ENCODE measurements at places on chromosomes 16 and 17.

DNA sequence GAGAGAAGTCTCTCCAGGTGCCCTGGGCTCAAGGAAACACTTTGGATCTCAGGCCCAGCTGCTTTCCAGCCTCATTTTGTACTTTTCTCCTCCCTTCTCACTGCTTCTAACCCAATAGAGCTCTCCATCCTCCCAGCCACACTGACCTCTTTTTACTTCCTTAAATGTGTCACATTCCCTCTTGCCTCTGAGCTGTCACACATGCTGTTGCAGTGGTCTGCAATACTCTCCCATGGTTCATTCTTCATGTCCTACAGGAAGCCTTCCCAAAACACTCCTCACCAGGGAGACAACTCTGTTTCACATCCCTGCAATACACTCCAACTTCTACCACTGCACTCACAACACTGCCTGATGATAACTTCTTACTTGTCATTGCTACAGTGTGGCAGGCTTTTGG is 242.1 kb upstream of the DYNLRB2 start:
- DNase-seq: no peak

DNA sequence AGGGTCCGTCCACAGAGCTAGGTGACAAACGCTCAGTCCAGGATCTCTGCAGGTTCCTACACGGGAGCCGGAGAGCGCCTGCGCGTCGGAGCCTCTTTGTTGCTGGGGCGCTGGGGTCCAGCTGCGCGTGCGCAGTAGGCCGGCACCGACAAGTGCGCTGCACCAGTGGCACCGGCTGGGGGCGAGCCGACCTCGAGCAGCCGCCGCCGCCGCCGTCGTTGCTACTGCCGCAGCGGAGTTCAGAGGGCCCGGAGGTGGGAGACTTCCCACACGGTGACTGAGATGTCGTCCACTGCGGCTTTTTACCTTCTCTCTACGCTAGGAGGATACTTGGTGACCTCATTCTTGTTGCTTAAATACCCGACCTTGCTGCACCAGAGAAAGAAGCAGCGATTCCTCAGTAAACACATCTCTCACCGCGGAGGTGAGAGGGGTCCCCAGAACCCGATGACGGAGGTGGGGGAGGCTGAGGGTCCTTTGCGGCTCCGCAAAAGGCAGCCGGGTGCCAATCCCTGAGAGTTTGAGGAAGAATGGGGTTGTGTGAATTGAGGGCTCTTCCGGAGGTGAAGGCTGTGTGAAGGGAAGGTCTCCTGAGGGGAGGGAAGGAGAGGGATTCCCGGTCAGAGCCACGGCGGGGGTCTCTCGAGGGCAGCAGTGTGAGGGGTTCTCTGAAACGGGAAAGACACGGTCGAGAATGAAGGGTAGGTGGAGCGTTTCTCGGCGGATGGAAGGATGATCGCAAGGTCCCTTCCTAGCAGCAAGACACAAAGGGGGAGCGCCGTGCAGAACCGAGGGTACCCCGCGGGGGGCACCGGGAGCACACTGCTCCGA is at the start of gene GDPD1:
Gene GDPD1 (plus strand): TSS at position 184 of the 831 bp plus-strand sequence. CDS start 99 bp downstream, at position 283.
- peak; percentile 97 for DNase-seq

DNA sequence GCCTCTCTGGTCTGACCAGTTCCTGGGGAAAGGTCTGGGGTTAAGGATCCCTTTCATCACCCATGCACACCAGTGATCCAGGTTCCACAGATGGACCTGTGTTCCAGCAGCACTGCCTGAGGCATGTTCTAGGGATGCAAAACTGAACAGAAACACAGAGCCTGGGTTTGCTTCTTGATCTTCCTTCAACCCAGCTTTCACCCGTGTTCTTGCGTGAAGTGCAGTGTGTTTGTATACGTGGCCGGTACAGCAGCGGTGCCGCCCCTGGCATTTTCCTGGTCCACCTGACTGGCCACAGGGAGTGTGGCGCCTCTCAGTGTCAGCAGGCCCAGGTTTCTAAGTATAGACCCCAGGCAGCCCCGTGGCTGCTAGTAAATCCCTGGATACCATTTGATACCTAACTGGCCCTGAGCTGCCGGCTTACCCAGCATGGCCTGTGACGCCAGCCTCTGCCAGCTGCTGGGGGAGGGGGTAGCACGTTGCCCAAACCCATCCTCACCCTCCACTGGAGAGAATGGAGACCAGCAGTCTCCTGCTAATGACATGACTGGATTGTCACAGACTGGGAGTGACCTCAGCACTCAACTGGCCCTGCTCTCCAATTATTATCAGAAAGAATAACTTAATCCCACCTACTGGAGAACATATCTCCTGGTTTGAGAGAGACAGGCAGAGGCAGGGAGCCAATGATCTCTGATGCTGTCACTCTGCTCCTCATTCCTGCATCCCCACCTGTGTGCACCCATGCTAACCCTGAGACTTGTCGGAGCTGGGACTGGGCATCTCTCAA is 59.2 kb upstream of the LGALS9 start:
- DNase-seq: no peak

DNA sequence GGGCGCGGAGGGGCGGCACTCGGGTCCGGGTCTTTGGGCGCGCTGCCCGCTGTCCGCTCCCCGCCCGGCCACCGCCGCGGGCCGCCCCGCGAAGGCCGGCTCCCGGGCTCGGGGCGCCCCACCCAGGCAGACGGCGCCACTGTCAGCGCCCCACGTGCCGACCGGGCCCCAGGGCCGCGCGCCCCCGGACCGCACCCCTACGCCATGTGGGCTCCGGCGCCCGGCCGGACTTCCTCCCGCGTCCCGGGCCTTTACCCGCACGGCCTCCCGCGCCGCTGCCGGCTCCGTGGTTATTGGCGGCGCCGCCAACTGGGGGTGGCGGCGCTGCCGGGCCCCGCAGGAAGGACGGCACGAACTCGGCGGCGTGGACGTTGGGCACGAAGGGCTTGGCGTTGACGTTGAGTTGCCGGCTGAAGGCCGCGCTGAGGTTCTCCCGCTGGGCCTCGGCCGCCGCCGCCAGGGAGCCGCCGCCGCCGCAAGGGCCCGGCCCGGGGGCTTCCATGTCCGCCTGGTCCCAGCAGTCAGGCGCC is 577 bp downstream of the GSPT1 start:
- DNase-seq: no peak

DNA sequence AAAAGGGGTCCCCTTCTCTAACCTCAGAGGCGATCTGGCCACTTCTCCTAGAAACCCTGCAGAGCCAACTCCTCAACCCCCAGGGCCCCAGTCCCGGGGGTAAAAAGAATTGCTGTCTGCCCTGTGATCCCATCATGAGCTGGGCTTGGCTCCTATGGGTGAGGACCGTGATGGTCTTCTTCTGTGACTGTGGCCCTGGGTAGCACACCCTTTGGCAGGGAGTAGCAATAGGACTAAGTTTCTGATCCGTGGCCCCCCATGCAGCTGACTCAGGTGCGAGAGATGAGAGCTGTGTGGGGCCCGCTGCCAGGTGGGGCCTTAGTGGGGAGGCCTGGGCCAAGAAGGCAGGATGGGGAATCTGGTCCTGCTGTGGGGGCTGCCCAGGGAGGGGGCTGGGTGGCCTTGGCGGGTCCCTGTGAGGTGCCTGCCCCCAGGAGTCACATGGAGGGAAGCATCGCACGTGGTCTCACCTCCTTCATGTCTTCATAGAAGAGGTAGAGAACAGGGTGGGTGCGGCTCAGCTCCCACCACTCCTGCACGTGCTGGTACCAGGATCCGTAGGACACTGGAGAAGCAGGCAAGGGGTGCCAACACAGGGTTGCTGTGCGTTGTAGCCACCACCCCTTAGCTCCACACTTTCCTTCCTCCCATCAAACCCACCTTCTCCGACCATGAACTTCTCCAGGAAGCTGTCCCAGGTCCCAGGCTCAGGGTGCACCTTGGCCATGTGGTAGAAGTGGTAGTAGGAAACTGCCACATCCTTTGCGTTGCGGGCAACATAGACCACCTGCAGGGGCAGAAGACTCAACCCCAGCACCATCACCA is 3.3 kb downstream of the SULT1A1 start:
- no peak for DNase-seq

DNA sequence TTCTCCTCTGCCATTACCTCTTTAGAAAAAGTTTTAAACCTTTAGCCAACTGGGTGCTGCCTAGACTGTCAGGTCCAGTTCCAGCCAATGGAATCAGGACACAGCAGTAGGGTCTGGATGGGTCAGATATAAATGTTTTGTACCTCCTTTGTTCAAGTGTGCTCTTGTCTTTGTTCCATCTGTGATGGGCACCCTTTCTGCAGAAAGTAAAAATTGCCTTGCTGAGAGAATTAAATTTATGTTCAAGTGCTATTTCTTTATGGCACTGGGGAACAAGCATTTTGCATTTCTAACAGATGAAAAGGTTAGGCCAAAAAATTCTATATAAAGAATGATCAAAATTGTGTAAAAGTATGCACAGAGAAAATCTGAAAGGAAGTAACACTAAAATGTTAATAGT is 5.2 kb upstream of the HP start:
- DNase-seq: no peak

DNA sequence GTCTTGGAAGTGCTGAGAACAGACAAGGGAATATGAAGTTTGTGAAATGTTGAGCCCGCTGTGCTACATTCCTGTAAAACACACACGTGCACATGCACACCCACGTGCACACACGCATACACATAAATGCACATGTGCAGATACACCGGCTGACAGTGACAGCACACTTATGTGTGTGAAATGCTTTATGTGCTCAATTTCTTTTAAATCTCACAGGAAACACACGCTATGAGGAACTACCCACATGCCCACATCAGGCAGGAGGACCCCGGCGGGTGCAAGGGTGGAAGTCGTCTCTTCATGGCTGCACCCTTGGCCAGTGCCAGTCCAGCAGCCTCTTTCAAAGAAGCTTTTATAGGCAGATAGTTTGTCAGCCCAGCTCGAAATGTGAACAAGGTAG is 561 bp upstream of the WFDC1 start:
- no peak for DNase-seq

DNA sequence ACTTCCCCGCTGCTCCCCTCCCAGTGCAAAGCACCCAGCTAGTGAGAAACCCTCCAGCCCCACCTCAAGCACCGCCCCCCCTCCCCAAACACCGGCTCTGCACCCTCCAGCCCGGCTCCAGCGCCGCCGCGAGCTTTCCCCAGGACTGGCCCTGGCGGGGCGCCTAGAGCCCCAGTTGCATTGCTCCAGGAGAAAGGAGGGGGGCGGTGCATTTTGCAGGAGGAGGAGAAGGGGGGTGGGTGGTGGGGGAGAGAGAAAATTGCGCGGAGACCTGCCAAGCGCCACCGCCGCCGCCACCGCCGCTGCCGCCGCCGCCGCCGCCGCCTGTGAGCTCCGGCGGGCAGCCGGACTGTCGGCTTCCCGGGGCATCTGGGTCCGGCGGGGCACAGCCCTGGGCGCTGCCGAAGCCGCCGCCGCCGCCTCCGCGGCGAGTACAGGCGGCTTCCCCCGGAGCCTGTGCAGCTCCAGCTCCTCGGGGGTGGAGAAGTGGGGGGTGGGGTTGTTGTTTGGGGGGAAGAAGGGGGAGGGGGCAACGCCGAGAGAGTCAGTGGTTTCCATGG is 333 bp upstream of the NOG start:
- no peak for DNase-seq

- DNase-seq: no peak
Observed at GRCh38 chr17:56165072-56165641, 11.9 kb downstream of the ANKFN1 start.
